ENCODE measurements at places on chromosomes 12 and 14.

DNA sequence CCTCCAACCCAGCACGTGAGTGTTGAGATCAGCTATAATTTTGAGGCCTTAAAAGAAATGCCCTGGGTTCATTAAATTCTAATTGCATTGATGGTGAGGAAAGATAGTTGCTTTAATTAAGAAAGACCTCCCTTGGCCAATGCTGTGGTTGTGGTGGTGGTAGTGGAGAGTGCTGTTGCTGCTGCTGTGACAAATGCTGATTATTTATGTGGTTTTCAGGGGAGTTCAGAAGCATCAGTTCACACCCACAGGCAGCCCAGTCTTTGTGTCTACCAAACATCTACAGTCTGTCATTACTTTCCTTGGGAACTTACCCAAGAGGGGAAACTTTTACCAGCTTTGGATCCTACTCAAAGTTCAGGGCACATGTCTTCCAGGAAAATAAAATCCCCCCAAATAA is 178.4 kb upstream of the PARP11 start:
- DNase-seq = no peak

DNA sequence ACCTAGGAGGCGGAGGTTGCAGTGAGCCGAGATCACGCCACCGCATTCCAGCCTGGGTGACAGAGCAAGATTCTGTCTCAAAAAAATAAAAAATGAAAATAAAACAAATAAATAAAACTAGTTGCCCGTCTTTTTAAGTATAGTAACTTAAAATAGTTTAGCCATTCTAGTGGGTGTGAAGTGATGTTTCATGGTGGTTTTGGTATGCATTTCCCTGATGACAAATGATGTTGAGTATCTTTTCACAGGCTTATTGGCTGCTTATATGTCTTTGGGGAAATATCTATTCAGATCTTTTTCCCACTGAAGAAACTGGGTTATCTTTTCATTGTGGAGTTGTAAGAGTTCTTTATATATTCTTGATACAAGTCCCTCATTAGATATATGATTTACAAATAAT is 102.4 kb upstream of the METAP2 start:
- DNase-seq = no peak

DNA sequence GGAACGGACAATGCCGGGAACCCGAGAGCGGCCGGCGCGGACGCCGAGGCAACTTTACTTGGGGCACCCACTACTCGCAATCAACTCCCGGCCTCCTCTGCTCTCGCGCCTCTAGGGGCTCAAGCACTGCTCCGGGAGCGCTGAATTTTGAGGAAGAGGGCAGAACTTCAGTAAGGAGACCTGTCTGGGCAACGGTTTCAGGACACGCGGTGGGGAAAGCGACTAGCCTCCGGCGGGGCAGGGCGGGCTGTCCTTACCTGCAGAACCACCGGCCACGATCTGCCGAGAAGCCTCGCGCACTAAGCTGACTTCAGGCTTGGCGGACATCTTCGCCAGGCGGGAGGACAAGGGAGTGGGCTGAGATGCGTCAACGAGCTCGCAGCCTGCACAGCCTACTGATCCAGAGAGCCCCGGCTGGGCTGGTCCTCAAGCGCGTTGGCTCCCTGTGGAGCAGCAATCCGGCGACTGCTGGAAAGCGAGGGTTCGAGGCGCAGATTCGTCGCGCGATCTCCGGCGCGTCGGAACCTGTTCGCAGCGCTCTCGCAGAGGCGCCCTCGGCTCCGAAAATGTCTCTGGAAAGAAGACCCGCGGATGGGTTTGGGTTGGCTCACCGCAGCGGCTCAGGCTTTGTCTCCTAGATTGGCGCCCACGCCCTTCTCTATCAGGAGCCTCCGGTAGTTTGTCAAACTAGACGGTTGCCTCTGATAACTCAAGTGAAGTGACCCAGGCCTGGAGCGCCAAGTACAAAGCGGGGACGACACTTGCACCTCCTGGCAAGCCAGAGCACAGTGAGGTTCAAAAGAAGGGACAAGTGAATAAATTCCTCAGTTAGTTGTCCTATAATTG is at the start of gene SLC25A21:
SLC25A21 (minus strand) TSS at position 583 of the 846 bp plus-strand sequence.
- peak; percentile 84 for DNase-seq

DNA sequence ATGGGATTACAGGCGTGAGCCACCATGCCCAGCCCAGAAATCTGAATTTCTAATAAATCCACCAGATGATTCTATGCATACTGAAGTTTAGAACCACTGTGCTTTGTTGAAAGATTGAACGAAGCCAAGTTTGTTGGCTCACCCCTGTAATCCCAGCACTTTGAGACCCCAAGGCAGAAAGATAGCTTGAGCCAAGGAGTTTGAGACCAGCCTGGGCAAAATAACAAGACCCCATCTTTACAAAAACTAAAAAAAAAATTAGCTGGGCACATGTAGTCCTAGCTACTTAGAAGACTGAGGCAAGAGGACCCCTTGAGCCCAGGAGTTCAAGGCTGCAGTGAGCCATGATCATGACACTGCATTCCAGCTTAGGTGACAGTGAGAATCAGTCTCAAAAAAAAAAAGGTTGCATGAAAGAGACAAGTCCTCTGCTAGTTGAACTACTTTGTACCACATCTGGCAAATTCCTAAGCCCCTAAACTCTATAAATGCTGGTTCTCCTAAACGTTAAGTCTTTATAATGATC is 1.7 kb upstream of the ABHD4 start:
- DNase-seq = no peak

DNA sequence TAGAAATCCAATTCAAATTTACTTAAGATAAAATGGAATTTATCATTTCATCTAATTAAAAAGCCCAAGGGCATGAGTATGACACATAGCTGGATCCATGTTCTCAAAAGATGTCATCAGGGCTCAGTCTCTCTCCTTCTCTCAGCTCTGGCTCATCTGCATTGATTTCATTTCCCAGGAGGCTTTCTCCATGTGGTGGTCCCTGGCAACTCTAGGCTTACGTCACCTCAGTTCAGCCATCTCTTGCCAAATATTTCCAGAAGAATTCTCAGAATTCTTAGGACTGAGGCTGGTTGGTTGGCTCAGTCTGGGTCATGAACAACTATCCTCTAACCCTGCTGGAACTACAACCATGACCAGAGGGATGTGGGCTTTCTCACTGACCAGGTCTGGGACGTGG is 65.3 kb downstream of the FOS start:
- DNase-seq = no peak

GRCh38 chr12:71448150-71448581 is 8.6 kb downstream of the LGR5 start:
- DNase-seq = no peak

DNA sequence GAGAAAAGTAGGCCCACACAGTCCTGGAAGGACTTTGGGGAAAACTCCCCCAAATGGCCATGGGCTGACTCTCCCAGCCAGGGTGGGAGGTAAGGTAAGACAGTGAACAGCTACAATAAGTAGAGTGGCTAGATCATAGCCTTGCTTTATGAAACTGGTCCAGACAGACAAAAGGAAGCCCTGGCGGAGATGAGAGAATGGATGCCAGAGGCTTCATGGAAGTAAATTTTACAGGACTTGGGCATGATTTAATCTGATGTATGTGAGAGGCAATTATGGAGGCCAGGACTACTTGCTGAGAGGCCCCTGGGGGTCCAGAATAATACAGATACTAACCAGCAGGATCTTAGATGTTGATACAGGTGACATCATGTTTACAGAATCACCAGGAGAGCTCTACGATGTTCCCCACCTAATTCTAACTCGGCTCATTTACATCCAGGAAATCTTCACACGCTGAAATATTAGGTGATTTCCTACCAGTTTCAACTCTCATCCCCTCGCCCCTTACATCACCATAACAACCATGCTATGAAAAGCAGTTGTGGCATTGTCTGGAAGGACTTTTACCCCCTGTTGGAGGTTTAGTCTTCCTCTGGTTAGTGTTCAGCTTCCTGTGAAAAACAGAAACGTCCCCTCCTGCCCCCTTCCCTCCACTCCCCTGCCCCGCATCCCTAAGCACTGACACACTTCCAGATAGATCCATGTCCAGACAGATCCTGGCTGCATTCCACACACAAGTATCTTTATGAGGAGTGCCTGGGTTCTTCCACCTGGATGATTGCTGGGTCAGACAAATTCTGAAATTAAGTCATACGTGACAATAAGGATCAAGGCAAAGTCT is 39.5 kb upstream of the NT5DC3 start:
- DNase-seq = no peak

- no peak for DNase-seq
These were observed 193.3 kb upstream of the KRR1 start for GRCh38 chr12:75704664-75705063.

DNA sequence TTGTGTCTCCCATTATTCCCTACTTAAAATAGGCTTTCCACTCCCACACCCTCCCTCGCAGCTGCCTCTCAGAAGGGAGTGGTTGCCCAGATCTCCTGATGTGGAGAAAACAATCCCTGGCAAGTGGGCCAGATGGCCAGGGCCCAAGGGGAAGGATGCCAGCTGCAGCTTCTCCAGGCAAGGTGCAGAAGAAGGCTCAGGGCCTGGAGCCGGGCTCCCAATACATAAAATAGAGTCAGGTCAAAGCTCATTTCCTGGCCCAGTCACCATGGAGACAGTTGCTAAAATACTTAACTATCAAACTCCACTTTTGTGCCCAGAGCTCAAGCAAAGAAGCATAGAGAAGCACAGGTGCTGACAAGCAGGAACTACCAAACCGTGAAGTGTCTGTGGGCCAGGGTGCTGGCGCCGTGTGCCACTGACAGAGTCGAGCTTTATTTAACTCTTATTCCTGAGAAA is 45.7 kb upstream of the ITPR2 start:
- peak; percentile 81 for DNase-seq

DNA sequence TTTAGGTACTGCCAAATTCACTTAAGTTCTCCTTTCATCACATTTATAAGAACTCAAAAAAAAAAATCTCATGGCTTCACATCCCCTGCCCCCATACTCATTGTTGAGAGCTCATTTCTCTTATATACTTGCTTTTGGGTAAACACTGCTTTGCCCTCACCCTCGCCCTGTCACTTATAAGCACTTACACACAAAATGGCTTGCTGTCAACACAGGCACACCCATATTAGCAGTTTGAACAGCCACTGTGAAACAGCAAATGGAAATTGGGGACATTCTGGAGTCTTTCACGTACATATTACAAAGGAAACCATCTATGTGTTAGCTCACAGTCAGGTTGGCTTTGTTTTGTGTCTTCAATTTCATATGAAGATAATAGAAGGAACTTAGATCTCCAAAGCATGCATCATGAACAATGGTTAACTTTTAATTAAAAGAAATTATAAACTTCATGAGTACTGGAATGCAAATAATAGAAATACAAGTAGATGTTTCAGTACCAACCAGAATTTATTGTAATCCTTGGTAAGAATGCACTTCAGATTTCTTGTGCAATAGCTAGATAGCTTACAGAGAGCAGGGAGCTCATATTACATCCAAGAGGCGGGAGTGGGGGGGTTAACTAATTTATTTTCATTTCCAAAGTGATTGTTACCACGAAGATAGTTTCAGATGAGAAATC is 272.2 kb downstream of the ALG10B start:
- DNase-seq = no peak

DNA sequence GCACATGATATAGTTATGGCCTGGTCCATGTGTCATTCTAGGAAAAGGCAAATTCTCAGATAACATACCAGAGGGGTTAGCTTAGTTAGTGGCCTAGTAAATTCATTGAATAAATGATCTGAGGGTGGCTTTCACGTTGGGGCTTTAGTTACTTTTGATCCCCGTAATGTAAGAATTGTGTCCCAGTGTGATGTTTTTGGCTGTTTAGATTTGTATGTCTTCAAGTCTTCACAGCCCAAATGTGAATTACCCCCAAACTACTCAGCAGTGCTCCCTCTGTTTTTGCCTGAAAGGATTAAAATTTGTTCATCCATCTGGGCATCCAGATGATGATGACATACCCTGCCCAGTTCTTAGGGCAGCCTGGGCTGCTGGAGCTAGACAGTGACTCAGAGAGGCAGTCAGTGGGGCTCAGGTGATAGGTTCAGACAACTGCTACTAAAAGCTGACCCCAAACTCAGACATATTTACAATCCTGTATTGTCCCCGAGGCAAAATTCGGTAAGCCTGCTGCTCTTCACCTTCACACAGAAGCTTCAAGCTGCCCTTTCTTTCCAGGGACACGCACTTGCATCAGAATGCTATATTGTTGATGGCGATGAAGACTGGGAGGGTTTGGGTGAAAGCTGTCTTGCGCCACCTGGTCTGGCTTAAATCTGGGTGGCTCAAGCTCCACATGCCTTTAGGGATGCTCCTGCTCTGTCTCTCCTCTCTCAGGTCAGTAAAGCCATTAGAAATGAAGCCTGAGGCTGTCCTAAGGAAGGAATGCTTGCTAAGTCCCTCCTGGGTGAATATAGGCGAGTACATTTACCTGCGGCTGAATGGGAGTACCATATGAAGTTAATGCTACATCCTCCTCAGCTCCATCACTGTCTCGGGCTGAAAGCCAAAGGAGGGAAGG is 10.3 kb downstream of the GPRC5D start:
- DNase-seq = no peak

- DNase-seq = no peak
These were observed 550.7 kb downstream of the SLC6A15 start for GRCh38 chr12:84361651-84362551.

GRCh38 chr14:88204221-88204620 is 118.8 kb downstream of the KCNK10 start:
- DNase-seq = no peak

- DNase-seq = no peak
These were observed 91.0 kb downstream of the FLRT2 start for GRCh38 chr14:85620947-85621346.

GRCh38 chr12:88865537-88865936 is 285.3 kb upstream of the KITLG start:
- DNase-seq = no peak

GRCh38 chr14:55454264-55455002 is 14.0 kb upstream of the TBPL2 start:
- peak; percentile 42 for DNase-seq

DNA sequence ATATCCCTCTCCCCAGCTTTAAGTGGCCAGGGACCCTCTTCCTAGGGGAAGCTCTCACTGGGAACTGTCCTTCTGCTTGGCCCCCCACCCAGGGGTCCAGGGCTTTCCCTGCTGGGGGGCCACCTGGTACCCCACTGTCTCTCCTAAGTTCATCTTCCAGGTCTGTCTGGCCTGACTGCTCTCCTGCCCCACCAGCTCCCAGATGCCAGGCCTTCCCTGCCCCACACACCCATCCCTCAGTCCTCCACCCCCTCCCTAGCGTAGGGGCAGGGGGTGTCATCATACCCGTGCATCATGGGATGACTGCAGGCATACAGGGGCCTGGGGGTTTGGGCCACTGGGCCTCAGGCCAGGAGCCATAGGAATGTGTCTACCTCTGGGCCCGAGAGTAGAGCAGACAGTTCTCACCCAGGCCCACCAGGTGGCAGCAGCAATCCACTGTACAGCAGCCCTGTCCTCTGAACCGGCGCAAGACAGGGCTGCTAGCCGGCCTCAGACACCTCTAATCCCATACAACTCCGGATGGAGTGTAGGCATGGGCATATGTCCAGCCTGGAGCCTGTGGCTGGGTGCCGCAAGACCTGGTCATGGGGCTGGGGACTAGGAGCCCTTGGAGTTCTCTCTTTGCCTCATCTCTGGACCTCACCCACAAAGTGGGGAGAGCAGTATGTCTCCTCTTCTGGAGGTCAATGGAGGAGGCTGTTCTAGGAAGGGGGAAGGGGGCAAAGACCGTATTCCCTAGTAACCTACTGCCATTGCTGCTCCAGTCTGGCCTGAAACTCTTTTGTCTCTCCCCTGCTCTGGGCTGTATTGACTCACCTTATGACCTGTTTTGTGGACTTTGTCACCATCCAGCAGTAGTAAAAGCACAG is 10.0 kb upstream of the SMARCD1 start:
- peak; percentile 90 for DNase-seq
